ENCODE measurements at places on chromosomes 2 and 18.

- DNase-seq: peak; percentile 16
These were observed 30.0 kb downstream of the MEMO1 start for GRCh38 chr2:31980674-31981356.

DNA sequence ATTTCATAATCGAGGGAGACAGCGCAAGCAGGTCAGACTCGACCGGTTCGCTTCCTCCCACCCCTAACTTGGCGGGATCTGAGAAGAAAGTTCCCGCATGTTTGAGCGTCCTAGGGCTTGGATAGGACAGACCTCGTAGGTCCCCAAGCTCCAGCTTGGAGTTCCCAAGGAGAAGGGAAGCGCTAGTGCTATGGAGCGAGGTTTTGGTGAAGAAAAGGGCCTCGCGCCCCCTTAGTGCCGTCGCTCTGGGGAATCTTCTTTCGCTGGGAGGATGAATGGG, 11.6 kb upstream of the SKOR2 start:
- DNase-seq: no peak

GRCh38 chr2:105215586-105216192, 25.9 kb upstream of the GPR45 start:
- no peak for DNase-seq

- no peak for DNase-seq
These were observed 79.9 kb downstream of the CTAGE1 start for GRCh38 chr18:22337833-22338232.

- DNase-seq: no peak
These were observed 17.3 kb downstream of the CDH20 start for GRCh38 chr18:61350578-61350977.

DNA sequence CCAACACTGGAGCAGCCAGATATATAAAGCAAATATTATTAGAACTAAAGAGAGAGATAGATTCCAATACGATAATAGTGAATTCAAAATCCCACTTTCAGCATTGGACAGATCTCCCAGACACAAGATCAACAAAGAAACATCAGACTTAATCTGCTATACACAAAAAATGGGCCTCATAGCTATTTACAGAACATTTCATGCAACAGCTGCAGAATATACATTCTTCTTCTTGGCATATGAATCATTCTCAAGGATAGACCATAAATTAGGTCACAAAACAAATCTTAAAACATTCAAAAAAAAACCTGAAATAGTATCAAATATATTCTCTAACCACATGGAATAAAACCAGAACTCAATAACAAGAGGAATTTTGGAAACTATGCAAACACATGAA, 23.8 kb upstream of the BAZ2B start:
- DNase-seq: no peak

DNA sequence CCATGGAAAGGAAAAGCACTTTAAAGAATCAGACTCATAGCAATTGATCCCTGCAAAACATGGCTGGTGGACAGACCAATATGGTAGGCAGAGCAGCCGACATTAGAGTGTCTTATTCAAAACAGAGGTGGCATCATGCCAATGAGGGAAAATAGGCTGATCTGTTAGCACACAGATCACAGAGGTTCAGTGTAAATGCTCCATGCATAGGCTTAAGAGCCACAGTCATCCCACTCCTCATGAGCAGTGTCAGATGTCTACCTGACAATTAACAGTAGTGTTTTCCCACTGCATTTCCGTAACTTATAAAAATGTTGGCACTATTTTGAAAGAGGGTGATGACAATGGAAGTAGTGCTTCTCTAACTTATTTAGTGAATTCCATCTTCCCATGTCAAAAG, 86.7 kb downstream of the SPATS2L start:
- no peak for DNase-seq

DNA sequence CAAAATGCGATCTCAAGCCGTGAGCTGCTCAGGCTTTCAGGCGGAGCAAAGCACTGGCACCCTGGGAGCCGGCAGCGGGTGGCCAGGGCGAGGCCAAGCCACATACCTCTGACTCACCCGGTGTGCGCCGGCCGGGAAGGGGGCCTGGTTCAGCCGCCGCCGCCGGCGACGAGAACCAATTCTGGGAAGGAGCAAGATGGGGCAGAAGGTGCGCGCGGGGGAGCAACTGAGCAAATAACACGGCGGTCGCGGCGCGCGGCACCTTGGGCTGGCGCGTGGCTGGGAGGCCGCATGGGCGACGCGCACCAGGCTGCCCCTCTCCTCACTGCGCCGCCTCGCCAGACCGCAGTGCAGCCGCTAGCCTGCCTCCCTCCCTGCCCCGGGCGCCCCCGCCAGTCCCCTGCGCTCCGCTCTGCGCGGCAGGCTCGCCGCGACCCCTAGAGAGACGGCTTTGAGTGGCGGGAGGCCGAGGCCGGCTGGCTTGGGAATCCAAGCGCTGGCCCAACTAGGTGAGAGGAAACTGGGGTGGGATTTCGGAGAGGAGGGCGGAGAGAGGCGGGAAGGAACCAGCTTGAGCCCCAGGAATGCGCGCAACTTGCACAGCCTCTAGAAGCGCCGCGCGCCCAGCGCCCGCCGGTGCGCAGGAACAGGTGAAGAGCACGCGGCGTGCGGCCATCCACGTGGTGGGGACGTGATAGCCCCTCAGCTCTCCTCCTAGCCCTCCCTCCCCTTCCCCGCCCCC, 3.2 kb downstream of the NRP2 start:
- DNase-seq: peak; percentile 50

- no peak for DNase-seq
These were observed 77.7 kb downstream of the APOB start for GRCh38 chr2:20966061-20966595.

DNA sequence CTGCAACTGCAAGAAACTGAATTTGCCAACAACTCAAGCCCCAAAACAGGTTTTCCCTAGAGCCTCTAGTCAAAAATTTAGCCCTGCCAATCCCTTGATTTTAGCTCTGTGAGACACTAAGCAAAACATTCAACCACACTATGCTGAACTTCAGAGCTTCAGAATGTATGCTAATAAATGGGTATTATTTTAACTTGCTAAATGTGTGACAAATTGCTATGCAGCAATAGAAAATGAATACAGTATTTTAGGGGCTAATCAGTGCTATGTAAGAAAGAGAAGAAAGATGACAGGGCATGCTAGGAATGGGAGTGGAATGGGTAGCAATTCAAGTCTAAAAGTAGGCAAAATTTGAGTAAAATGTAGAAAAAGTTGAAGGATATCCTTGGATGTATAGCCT, 223.9 kb upstream of the NOL4 start:
- no peak for DNase-seq

- no peak for DNase-seq
These were observed 68.1 kb upstream of the SPRED2 start for GRCh38 chr2:65500310-65501040.
